HTR-8/SVneo (cell line): ENCODE measurements at places on chromosomes 12 and 14.

DNA sequence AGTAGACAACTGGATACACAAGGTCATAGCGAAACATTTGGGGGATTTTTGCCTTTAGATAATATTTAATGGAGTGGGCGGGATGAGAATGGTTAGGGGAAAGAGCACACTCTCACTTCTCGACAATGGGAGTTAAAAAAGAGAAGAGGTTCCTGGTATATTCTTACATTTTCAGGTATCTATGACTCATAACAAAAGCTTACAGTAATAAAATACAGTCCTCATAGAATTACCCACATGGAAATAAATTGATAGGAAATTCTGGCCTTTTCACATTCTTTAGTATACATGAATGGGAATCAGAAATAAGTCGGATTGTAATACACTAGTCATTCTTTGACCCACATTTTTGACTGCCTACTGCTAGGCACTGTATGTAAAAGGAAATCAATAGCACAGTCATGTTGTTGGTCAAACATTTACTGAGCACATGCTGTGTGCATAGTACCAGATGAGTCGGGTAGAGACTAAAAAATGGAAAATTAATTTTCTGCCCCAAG is 8.2 kb upstream of the CRADD start:
- DNase-seq: no peak

- DNase-seq: no peak
Measured at GRCh38 chr12:122908915-122909314, 13.0 kb upstream of the VPS37B start.

DNA sequence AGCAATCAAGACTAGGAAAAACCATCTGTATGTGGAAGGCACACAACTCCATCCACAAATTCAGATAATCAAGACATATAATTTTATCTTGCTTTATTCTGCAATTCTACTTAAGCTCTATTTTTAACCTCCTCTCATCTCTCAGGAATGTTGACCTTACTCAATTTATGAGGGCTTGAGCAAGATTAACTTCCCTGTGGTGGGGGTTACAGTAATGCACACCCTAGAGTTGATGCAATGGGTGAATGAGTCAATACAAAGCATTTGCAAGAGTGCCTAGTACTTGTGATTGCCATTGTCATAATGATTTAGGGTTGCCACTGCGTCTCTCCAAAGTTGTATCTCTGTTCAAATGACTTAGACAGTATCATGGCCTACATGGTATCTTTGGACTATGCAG is 1598.4 kb upstream of the TMEM132C start:
- DNase-seq: no peak

DNA sequence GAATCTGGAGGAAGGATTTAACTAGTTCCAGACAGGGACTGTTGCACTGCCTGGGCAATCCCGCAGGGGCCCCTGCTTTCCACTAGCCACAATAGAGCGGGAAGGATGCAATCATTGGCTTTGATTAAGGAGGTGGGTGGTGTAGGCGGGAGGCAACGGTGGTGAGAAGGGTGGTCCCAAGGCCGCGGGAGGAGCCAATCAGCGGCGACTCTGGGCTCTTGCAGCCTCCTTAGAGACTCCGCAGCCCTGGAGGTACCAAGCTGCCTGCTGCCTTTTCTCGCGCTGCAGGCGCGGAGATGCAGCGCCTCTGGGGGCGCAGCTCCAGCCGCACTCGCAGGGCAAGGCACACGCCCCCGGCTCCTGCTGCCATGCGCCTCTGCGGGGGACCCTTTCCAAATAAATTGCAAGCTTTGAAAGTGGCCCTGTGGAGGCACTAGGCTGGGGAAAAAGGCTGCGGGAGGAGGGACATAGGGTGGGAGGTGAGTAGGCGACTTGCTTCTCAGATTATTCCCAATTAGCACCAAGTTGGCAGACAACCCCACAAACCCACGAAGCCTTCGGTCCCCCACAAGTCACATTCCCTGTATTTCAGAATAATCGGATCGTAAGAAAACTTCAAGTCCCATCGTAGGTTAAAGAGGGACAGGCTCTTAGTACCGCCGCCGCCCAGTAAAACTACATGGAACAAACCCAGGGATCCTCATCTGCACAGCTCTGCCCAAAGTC is 858 bp upstream of the KCNA1 start:
- no peak for DNase-seq

- DNase-seq: no peak
Measured at GRCh38 chr12:124279315-124279714, 15.6 kb upstream of the RFLNA start.

- no peak for DNase-seq
Measured at GRCh38 chr14:93955850-93956481, 20.4 kb downstream of the ASB2 start.

DNA sequence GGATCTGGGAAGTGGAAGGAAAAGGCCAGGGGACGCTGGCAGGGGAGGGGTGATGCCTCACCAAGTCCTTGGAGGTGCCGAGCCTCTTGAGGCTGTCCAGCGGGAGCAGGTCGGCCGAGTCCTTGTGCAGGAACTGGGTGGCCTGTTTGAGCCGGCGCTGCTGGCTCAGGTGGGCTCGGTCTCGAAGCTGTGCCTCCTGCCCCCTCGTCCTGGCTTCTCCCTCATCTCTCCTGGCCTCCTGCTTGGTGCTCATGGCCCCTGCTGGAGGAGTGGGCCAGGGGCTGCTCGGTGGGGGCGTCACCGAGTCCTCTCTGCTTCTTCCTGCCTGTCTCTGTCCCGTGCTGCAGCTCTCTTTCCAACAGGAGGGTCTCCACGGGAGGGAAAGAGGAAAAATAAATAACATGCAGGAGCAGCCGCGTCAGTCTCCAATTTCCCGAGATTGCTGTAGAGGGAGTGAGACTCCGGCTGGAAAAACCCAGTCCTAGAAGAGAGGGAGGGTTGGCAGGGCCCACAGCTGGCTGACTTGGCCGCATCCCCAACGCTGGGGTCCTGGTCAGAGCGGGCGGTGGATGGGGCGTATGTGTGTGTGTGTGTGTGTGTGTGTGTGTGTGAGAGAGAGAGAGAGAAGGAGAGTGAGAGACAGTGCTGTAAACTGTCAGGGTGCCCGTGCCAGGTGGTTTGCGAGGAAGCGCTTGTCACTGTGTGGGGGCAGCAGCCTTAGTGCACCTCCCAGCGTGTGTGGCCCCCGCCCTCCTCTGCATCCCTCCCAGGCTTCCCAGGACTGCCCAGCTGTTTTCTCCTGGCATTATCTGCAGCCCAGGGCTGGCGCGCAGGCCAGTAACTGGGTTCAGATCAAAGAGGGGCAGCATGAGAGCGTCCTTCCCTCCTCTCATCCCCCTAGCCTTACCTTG is at the start of gene NRIP2:
Gene NRIP2, minus strand, starts transcription at position 455 of the 911 bp plus-strand sequence. Its CDS starts 52 bp downstream, at position 403.
- no peak for DNase-seq

DNA sequence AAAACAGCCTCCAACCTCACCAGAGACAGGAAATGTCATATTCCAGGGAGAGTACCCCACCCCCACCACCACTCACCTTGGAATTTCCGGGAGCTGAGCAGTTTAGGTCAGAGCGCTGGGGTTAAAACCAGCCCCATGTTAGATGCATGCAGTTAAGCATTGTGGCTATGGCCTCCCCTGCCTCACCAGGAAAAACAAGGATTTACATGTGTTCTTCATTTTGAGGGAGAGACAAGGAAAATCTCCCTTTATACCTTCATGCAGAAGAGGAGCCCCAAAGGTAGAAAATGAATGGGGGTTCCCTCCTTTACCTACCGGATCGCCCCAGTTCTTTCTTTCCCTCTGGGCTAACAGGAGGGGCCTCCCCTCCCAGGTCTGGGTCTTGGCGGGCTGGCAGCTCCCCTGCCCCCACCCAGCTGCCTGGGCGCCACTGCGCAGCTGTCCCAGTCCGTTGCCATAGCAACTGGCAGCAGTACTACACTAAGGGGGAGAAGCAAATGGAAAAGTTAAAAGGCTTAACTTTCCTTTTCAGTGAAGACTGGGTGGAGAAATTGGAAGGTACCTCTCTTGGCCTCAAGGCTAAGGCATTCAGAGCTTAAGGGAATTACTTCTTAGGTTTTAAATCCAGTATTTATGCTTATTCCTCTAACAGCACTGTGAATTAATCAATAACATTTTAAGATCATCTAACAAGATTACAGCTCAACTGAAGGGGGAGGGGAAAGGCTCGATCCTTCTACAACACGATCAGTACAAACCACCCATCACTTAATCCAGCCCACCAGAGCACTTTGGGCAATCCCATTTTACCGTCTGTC is 20.5 kb downstream of the CBX5 start:
- peak; percentile 85 for DNase-seq

DNA sequence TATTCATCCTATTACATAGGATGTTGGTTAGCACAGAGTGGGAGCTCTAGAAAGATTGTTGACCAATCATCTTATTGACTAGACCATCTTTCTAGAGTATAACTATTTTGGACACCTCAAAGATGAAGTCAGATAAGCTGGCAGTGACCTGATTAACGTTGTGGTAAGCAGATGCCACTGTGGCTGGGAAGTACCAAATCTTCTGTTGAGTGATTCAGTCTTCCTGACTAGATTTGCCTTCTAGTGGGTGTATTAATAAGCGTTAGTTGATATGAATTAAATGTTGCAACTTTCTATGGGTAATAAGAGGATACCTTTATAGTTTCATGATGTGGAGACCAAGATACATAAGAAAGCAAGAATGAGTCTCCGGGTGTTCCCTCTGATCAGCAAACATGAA is 51.2 kb upstream of the HELB start:
- no peak for DNase-seq

- no peak for DNase-seq
Measured at GRCh38 chr12:42135259-42135814, 9.3 kb downstream of the GXYLT1 start.

DNA sequence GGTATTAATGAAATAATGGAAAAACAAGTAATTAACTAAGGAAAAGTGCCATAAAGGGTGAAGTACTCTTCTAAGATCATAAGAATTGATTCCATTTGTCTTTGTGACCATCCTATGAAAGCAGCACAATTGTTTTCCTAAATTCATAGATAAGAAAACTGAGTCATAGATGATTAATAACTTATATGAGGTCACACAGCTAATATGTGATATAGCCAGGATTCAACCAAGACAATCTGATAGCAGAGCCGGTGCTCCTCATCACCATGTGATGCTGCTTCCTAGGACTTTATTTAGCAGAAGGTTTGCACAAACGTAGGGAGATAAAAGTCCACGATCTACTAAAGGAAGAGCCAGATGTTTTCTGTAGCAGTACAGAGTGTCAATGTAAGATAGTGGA is 181.5 kb upstream of the SYT1 start:
- DNase-seq: no peak

- DNase-seq: no peak
Measured at GRCh38 chr12:59646636-59647035, 50.8 kb downstream of the SLC16A7 start.

- DNase-seq: peak; percentile 52
Measured at GRCh38 chr14:92397150-92397952, 74.4 kb downstream of the SLC24A4 start.

DNA sequence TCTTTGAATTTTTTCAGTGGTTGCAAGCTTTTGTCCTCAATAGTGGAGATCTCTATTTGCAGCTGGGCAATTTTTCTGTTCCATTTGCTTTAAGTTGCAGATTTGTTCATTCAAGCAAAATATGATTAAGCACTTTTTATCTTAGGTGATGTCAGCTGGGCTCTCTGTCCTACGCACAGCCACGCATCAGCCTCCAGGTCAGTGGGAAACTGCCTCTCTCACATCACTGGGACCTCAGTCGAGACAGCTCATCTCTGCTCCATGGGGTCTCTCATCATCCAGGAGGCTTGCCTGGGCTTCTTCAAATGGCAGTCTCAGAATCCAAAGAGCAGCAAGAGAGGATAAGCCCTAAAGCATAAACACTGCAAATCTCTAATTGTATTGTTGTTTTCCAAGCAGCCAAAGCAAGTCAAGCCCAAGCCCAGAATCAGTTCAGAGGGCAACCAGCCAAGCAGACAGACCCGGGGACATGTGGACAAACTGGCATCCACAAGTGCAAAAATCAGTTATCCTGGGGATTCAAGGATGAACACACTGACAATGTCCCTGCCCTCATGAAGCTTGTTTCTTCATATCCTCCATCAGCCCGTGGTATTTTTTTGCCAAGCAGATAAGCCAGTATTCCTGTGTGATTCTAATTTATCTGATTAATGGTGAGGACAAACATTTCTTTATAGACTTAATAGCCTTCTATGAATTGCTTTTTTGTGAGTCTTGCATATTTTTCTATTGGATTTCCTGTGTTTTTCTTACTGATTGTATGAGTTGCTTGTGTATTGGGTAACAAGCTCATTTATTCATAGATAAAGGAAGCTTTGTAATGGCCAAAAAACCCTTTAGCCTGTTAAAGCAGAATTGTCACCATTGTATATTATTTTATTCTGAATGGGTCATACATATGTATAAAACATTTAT is 262.5 kb downstream of the GXYLT1 start:
- no peak for DNase-seq

- no peak for DNase-seq
Measured at GRCh38 chr12:132689227-132689626, 1.8 kb downstream of the PXMP2 start.

GRCh38 chr12:29273178-29273843 is 107.7 kb downstream of the ERGIC2 start:
- no peak for DNase-seq

DNA sequence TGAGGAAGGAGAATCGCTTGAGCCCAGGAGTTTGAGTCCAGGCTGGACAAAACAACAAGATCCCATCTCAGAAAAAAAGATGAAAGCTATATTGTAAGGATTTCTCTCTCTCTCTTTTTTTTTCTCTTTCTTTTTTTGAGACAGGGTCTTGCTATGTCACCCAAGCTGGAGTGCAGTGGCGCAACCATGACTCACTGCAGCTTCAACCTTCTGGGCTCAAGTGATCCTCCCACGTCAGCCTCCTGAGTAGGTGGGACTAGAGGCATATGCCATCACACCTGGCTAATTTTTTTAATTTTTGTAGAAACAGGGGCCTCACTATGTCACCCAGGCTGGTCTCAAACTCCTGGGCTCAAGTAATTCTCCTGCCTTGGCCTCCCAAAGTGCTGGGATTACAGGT is 5.8 kb upstream of the MRPL42 start:
- DNase-seq: no peak

DNA sequence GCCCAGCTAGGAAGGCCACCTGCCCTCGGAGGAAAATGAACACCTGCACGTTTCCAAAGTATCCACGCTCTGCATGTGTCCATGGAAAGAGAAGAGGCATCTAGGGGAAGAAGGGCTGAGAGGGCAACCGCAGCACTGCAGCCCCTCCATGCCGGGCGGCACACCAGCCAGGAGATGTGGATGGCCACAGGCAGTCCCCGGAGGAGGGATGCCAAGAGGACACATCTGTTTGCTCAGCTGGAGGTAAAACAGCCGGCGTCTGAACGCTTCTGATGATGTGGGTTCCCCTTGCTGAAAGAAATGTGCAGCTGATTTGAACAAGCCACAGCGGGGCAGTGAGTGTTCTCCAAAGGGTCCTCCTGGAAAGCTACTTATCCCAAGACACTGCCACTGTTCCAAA is 34.0 kb downstream of the CHGA start:
- DNase-seq: no peak

GRCh38 chr14:99266181-99267178 is 5.5 kb downstream of the BCL11B start:
- DNase-seq: peak; percentile 68

DNA sequence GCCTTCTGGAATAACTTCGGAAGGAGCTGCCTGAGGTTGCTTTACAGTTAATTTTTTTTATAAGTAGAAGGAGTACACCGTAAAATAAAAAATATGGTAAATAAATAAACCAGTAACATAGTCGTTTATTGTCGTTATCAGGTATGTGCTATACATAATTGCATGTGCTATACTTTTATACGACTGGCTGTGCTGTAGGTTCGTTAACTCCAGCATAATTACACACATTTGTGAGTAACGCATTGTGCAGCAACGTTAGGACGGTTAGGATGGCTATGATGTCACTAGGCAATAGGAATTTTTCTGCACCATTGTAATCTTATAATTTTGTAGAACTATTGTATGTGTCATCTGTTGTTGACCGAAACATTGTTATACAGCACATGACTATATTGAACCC is 8.5 kb downstream of the EXD2 start:
- DNase-seq: no peak
